ENCODE measurements at places on chromosomes 12 and 14.
A peak's percentile ranks its signal among the peaks of the same experiment; 100 is the strongest.

DNA sequence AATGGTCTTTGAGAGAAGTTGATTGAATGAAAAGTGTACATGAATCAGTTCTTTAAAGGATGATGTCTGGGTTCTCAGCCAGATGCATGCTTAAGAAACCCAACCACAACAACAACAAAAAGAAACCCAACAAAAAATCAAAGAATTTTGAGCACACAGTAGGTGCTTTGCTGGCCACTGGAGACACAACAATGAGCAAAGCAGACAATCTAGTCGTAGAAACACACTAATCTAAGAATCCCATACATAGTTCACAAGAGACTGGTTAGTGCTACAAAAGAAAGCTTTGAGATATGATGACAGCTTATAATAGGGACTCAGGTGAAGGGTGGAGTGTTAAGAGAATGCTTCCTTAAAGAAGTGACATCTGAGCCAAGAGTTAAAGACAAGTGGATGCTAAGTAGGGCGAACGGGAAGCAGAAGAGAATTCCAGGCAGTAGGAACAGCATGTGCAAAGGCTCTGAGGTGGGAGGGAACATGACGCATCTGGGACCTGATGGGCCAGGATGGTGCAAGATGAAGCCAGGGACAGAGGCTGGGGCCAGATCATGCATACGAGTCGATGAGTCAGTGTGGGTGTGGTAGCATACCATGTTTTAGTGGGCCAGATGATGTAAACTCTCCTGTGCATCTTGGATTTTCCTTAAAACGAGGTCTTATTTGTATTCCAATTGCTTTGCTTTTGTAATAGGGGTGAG, 4.6 kb upstream of the HIP1R start:
- DNase-seq = peak; percentile 54

DNA sequence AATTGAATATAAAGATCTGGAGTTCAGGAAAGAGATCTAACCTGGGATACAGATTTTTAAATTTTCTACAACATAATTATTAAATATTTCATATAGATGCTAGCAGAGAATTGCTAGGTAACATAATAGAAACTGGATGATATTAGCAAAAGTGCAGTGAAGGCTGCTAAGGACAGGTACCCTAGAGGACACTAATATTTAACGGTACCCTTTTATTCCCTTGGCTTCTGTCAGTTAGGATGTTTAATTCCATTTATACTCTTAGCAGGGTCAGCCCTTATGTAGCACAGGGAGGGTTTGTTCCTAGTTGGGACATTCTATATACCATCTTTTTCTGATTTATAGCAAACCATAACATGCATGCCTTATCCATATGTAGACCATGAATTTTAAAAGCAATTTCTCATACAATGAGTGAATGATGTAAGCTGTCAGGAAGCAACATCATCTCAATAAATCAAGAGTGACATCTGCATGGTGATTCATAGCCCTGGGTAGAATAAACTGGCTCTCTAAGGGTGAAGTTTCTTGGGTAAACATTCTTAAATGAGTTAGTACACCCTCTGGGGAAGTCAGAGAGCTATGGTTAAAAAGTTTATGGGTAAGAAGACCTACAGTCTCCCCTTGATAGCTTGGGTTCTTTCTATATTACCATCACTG, 404.4 kb upstream of the MGAT4C start:
- DNase-seq = no peak

DNA sequence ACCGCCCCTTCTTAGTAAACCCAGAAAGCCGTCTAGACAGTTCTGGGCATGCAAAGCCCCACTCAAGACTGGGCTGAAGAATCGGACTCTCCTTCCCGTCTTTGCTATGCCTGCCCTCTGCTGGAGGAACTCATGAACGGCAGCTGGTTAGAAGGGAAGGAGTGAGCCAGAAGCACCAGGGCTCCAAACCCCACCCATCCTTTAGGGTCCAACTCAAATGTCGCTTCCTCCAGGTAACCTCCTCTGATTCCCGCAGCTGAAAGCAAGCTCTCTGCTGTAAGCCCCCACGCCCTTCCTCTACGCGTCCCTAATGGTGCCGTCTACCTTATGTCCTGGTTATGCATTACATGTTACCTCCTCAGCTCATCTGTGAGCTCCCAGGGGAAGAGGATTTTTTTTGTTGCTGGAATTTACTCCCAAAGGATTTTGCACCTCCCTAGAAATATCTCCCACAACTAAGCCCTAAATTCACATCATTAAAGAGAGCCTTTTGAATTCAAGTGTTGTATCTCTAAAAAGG, 59.0 kb upstream of the SCN8A start:
- DNase-seq = peak; percentile 66

DNA sequence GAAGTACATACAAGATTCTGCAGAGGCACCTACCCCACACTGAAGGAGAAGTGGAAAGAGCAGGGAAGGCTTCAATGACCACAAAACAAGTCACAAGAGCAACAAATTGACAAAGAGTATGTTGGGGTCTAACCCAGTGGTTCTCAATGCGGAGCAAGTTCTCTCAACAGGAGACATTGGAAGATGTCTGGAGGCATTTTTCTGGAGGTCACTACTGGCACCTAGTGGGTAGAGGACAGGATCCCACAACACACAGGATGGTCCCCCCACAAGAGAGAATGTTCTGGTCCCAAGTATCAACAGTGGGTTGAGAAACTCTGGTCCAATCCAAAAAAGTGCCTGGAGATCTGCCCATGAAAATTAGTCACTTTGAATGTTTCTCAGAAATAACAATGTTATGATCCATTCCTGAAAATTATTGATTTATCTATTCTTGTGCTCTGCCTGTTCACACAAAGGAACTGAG, 3.4 kb downstream of the SSH1 start:
- peak; percentile 87 for DNase-seq

DNA sequence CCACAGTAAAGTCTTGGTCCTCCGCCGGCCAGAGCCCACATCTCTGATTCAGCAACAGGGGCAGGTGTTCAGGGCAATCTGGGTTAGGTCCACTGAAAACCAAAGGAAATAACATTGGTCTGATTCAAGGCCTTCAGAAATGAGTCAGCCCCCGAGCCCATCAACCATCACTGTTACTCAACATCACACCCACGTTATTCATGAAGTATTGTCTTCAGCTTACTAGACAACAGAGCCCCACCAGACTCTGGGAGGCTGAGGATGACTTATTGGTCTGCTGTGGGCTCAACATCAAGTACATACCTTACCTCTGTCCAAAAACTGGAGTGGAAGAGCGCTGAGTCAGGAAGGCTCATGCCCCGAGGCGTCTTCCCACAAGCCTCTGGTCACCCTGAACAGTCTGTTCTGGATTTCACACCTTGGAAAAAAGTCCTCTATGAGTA, 97.5 kb downstream of the ZFP36L1 start:
- DNase-seq = peak; percentile 94

DNA sequence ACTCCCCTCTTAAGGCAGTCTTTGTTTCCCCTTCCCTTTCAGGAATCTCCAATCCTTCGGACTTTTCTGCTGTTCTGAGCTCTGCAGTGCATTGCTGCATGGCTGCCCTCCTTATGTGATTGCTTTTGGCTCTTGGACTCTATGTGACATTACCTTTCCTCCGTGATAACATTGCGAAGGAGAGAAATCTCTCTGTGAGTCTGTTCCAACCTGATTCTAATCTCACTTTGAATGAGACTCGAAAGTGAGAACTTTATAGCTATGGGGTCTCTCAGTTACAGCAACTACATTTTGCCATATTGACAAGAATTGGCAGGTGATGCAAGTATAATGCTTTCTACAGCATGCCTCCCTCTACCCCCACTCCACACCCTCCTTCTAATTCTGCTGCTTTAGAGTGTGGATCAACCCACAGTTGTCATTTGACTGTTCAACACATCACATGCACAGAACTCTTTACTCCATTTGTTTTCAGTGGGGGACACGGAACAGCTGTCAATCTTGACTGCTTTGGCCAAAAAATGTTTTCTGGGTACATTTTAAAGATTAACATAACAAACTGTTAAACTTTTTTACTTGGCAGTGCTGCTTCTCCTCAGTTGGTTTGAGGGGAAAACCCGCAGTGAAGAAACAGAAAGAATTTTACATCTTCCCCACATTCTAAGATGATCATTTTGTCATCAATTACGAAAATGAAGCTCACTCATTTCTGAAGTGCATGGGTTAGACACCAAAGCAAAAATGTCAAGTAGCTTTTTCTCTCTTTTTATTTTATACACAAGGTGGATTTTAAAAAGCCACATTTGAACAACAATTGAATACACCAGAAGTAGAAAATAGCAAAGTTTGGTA, 125.5 kb upstream of the RMST start:
- no peak for DNase-seq

GRCh38 chr14:52443506-52443905, 108.8 kb downstream of the TXNDC16 start:
- DNase-seq = no peak

DNA sequence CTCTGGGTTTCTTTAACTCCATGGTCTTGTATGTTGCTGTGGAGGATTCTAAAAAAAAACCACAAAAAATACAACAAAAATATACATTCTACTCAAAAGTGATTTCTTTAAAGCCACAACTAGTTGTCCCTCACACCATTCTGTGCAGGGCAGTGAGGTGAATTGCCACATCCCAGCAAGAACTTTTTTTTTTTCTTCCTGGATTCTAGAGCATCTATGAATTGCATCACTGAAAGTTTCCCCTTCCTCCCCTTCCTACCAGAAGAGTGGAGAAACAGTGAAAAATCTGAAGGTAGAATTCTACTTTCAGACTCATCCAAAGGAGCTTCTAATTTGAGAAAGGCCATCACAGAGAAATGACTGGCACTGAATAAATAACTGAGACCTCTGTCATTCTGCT, 395.3 kb downstream of the AEBP2 start:
- no peak for DNase-seq

GRCh38 chr12:105798256-105798845, 340.4 kb downstream of the NUAK1 start:
- DNase-seq = no peak

DNA sequence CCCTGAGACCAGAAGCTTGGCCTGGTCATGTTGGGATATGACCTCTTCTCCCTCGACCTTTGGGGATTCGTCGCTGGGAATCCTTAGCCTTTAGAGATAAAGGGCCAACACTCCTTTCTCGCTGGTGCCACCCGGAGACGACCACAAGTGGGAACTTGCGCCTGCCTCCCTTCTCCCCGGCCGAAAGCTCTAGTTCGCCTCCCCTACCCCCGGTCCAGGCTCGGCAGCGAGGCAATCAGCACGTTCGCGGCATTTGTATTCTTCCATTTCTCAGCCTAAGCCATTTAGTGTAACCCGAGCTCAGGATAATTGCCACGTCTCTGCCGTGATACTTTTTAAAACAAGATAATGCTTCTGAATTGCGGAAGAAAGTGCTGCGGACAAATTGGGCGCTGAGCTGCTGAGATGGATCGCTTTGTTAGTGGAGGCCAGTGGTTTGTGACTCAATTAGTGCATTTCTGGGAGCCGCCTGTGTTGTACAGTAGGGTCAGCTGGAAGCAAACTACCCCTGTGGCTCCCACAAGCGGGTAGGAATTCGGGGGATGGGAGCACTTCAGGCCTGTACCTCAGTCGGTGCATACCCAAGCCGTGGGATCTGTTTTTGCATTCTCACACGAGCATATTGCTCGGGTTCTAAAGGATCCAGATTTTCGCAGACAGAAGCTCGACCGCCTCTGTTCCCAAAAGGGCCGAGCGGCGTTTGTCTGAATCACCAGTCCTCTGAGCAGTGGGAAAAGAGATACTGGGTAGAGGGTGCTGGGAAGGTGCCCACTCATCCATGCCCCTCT, 6.8 kb upstream of the SIX1 start:
- no peak for DNase-seq

GRCh38 chr12:76084863-76085519, 506 bp upstream of the NAP1L1 start:
- peak; percentile 90 for DNase-seq

- no peak for DNase-seq
Measured at GRCh38 chr12:13817131-13817530, 164.3 kb downstream of the GRIN2B start.

GRCh38 chr14:77580964-77581505, 35.4 kb downstream of the SPTLC2 start:
- DNase-seq = no peak

GRCh38 chr14:24481622-24482324, 26.3 kb downstream of the CMA1 start:
- peak; percentile 10 for DNase-seq

DNA sequence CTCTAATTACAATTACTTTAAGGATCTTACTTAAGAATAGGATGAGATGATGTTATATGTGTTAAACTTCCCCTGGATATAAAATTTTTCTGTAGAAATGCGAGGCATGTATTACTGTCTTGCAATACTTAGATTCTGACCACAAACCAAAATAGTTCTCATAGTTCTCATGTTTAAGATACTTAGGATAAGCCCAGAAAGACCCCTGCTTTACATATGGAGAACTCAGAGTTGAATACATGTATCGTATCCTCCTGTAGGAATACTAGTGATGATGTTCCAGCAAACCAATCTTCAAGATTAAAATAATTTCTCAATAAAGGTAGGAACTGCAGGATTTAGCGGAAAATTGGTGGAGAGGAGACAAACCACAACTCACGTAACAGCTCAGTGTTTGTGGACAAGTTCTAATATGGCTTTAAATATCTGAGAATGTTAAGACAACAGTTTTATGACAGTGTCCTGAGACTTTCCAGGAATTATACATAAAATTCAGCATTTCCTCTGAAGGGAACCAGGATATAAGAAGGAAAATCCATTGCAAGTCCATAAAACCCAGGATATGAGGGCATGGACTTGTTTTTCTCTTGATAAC, 114.7 kb upstream of the CRY1 start:
- DNase-seq = no peak

GRCh38 chr12:67716817-67717216, 68.3 kb downstream of the DYRK2 start:
- DNase-seq = no peak

- no peak for DNase-seq
Measured at GRCh38 chr12:31031951-31032335, 41.7 kb upstream of the DDX11 start.

- DNase-seq = no peak
Measured at GRCh38 chr14:60865378-60866127, 115.3 kb downstream of the TRMT5 start.

DNA sequence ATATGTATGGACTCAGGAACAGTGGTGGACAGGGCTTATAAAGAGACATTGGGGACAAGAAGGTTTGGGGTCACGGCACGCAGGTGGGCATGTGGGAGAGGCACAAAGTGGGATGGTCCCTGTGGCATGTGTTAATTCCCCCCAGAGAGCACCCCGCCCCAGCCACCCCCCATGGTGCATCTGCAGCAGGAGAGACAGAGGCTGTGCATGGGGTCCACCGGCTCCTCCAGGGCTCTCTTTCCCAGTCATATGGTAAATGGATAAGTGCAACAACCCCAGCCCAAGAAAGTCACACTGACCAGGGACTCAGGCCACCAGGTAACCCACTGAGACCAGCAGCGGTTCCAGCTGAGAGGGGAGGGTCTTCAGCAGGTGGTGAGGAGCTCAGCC, 242.1 kb downstream of the BCL11B start:
- no peak for DNase-seq

Data from SW 1271 (cell line).